ENCODE measurements at places on chromosomes 11 and 22.

- peak; percentile 79 for DNase-seq
Observed at GRCh38 chr22:41524809-41525449, 19.3 kb downstream of the POLR3H start.

GRCh38 chr11:1878137-1879031, 13.3 kb downstream of the PRR33 start:
- DNase-seq = no peak

DNA sequence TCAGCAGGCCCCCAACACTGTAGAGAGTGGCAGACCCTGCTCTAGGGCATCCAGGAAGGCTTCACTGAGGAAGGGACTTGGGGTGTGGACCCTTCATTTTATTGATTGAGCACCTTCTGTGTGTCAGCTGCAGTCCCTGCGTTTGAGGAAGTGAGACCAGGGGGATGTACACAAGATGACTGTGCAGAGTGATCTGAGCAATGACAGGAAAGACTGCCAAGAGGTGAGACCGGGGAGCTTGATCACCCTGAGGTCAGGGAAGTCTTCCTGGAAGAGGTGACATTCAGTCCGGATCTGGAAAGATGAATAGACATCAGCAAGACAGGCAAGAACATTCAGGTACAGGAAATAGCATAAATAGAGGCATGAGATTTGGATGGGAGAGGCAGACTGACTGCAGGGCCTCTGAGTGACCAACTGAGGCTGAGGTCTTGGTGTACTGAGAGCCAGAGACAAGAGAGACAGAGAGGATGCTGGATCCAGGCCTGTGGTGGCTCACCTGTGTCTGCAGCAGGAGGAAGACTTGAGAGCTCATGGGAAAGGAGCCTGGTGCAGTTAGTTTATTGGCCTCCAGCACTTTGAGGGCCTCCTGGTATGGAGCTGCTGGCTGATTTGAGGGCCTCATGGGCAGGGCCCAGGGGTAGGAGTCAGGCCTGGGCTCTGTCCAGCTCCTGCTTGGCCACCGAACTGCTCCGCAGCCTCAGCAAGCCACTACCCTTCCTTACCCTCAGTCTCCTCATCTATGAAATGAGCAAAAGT, 5.2 kb downstream of the DGAT2 start:
- DNase-seq = peak; percentile 82

DNA sequence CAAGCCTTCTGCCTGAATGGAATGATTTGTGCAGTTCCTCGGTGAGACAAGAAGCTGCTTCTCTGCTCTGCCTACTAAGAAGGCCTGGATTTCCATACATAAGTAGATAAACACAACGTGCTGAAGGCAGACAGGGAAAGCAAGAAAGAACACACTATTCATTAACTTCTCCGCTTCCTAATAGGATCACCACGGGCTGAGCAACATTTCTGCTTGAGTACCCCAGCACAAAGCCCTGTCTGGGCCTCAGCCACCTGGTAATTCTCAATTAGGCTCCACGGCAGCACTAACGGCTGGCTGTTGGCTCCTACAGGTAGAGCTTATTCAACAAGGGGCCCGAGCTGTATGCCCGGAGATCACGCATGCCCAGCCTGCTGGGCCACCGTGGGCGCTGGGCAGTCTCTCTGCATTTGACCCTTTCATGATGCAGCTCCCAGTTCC, 1156.6 kb downstream of the TBC1D22A start:
- no peak for DNase-seq

- peak; percentile 94 for DNase-seq
Observed at GRCh38 chr11:42085736-42086135, 626.3 kb upstream of the LRRC4C start.

DNA sequence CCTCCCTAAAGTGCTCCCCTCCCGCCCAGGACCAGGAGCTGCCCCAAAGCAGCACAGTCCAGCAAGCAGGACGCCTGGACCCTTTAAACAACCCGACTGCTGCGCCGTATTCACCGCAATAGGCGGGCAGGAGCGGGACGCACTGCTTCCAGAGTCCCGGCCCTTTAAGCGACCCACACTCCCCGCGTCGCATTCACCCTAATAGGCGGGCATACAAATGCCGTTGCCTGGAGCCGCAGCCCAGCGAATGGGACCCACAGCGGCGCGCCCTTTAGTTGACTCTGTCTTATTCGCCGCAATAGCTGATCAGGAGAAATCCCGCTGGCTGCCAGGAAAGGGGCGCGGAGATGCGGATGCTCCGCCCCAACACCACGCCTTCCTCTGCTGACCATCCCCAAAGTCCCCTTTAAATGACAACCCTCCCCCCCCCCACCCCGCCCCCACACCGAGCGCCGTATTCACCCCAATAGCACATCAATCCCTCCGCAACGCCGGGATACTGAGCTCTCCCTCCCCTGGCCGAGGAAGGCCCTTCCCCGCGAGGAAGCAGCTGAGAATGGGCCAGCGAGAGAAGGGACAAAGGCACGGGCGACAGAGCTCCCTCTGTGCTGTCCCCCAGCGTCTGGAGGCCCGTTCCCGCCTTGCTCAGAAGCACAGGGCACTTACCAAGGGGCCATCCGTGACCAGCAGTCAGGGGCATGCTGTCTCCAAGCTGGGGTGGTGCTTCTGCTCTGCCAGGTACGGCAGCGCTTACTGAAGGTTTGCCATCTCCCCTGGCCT, 4.7 kb downstream of the OSBPL5 start:
- no peak for DNase-seq
